ENCODE measurements at places on chromosomes 3 and 15.

- DNase-seq = no peak
These were observed 19.2 kb upstream of the RAD18 start for GRCh38 chr3:8982509-8982908.

- DNase-seq = no peak
These were observed 13.8 kb downstream of the HDAC11 start for GRCh38 chr3:13493867-13494441.

- no peak for DNase-seq
These were observed 241.6 kb upstream of the ZPLD1 start for GRCh38 chr3:102193255-102193654.

- DNase-seq = no peak
These were observed 116.6 kb downstream of the MFSD1 start for GRCh38 chr3:158918451-158918850.

- DNase-seq = no peak
These were observed 13.2 kb upstream of the ATP2B2 start for GRCh38 chr3:10518506-10519150.

DNA sequence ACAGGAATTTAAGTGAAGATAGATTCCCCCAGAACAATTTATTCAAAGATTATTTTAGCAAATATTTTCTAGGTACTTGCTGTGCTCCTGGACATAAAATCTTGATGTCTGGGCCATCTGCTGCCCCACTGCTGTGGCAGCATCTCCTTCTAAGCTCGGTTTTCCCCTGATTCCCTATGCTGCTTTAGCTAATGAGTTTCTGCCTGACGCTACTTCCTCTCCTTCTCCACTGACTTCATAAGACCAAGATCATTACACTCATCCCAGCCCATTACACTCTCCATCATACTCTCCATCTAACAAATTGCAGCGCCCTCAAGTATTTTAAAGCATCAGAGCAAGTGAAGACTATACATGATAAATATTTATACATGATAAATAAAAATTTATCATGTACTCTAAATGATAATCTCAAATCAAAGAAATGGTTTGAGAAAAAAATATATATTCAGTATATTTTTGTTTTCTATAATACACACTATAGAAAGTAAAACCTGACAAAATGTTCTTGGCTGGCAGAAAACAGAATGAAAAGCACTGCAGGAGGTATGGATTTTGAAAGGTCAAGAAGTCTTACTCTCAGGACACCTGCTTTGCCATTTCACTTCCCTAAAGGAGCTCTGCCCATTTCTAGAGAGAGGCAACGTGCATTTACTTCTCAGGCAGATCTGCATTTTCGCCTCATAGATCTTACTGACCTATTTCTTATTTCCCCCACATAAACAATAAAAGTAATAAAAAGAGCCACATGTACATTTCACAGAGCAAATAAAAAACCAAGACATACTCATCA, 232.0 kb downstream of the KCNMB2 start:
- DNase-seq = no peak

Data from CD14-positive monocyte (primary cell).